Activated CD4-positive, CD25-positive, alpha-beta regulatory T cell treated with anti-CD3 and anti-CD28 coated beads, Interleukin-2, amount 50 U/mL, for 24 hours (primary cell): ENCODE measurements at places on chromosomes 4 and X.

DNA sequence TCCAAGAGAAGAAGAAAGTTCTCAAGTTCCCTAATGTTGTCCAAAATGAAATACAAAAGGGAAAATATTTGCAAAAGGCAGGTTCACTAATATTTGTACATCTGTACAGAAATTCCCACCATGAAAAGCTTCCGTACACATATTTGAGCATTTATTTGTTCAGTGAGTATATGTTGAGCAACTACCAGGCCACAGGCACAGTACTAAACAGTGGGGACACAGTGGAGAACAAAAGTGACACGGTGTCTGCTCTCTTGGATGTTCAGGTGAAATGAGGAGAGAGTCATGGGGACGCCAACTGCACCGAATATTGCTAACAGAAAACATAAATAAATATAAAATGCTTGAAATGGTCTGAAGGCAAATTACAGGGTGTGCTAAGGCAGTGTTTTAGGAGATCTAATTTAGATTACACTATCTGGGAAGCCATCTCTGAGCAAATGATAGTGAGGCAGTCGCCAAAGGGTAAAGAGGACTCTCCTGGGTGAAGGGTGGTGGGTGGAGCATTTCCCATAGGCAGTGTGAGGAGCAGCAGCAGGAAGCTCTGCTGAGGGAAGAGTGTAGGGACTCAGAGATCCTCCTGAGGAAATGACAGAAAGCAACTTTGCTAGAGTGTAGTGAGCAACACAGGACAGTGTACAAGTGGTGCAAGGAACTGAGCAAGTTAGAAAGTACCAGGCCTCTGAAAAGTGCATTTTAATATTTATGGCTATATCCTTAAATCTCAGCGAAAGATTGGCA is 375.2 kb downstream of the GALNTL6 start:
- ATAC-seq = no peak

GRCh38 chr4:95129821-95130311 is 372.1 kb downstream of the BMPR1B start:
- ATAC-seq = peak; percentile 79

- ATAC-seq = no peak
These were observed 487.8 kb upstream of the MAGEB18 start for GRCh38 chrX:25650216-25650820.

GRCh38 chr4:149988087-149988410 is 90.2 kb upstream of the DCLK2 start:
- no peak for ATAC-seq

GRCh38 chr4:151304755-151305154 is 20.6 kb downstream of the SH3D19 start:
- no peak for ATAC-seq
